ENCODE measurements at places on chromosomes 5 and 9.

DNA sequence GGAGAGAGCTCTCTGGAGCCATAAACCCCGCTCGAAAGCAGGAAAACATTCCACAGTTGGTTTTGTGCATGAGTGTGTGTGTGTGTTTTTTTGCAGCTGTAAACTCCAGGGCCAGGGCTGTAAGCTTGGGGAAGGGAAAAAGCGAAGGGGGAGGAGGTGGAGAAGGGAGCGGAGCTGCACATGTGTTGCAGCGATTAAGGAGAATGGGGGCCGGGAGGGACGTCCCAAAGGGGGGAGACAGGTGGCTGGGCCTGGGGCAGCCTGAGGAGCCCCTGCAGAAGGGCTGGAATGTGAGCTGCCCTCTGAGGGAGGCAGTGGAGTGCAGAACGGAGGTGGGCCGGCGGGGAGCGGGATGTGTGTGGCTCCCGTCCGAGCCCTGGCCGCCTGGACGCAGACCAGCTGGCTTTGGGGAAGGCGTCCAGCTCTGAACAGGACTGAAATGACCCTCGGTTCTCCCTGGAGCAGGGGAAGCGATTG, 2.7 kb upstream of the MYMK start:
- no peak for DNase-seq

- DNase-seq, result no peak
These were observed 26.9 kb downstream of the ADAMTS2 start for GRCh38 chr5:179318221-179318955.

DNA sequence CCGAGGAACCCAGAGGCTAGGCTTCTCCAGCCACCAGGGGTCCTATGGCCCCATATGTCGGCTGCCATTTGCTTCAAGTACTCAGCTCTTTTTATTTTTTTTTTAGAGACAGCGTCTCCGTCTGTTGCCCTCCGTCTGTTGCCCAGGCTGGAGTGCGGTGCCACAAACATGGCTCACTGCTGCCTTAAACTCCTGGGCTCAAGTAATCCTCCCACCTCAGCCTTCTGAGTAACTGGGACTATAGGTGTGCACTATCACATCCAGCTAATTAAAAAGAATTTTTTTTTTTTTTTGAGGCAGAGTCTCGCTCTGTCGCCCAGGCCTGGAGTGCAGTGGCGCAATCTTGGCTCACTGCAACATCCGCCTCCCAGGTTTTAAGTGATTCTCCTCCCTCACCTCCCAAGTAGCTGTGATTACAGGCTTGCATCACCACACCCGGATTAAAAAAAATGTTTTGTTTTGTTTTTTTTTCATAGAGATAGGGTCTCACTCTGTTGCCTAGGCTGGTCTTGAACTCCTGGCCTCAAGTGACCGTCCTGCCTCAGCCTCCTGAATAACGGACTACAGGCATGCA, 8.9 kb downstream of the CERCAM start:
- DNase-seq, result no peak

DNA sequence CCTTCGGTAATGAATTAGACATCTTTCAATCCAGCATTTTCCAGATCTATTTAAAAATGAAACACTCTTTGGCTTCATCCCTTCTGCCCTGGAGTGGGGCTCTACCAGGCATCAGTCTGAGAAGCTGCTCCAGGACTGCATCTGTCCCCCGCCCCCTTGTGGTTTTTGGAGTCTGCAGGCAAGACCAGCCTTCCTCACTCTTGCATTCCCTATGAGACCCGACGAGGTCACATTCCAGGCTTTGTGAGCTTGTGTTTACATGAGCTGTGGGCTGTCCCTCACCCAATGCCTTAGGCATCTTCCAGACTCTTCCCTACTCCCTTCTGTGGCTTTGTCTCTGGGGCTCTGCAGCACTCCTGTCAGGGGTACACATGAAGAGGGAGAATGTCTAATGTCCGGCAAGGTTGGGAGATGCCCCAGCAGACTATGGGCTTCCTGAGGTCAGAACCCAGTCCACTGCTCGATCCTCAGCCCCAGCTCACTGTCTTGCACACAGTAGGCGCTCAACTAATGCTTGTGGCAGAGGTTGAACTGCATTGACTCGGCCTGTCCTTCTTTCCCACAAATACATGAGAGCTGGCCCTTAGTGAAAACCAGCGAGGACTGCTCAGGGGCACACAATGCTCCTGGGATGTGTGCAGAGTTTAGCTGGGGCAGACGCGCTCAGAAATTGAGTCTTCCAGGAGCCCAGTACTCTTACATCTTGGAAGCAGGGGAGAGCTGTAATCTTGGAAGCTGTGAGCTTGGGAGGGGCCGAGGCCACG, 11.7 kb upstream of the GADD45G start:
- DNase-seq, result peak; percentile 46

DNA sequence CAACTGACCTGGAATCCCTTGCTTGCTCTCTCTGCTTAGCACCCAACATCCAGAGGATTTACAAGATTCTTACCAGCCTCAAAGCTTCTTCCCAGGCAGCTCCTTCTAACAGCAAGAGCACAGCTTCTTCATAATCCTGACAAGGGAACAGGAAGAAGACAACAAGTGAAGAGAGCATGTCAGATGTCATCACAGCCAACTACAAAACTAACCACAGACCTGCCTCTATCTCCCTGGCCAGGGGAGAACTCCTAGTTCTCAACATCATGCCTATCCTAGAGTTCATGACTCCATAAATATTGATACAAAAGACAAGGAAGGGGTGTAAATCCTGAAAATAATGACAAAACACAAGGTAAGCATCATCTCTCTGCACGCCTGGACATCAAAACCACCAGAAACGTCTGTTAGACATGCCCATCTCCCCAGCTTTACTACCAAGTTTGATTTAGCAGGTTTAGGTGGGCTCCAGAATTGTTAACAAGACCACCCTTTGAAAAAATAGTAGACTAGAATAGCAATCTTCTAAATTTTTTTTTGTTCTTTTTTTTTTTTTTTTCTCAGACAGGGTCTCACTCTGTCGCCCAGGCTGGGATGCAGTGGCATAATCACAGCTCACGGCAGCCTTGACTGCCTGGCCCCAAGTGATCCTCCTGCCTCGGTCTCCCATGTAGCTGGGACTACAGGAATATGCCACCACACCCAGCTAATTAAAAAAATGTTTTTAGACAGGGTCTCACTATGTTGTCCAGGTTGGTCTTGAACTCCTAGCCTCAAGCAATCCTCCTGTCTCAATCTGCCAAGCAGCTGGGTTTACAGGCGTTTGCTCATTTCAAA, 20.2 kb downstream of the ACTL7A start:
- DNase-seq, result no peak

GRCh38 chr5:36526537-36526936, 79.9 kb upstream of the SLC1A3 start:
- DNase-seq, result no peak

- DNase-seq, result no peak
These were observed 702.7 kb downstream of the CDH18 start for GRCh38 chr5:19285286-19285685.

DNA sequence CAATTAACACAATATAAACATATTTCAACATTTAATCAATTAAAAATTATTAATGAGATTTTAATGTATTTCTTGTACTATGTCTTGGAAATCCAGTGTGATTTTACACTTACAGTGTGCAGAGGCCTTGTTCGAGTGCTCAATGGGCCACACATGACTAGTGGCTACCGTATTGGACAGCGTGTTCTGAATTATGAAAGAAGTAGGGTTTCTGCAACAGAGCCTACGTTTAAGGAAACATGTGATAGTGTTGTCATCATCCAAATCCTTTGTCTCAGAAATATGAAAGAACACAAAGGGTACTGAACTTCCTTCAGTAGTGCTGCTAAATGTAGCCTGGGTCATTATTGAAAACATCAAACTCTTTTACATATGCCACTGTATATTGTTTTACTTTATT, 29.5 kb downstream of the NPR3 start:
- DNase-seq, result no peak

DNA sequence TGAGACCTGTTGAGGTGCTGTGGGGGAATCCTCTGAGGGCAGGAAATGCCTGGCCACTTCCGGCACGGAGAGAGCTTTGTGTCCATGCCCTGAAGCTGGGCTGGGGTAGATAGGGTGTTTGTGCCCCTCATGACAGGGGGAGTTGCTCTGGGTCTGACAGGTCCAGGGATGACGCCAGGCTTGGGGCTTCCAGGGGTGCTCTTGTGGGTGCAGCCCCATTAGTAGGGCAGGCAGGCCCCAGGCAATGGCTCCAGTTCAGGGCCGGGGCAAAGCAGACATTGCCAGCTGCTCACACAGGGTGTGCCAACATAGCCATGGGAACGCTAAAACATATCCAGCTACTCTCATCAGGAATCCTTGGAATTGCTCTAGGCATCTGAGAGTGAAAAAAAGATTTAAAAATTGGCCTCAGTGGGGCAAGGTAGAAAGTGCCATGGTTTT, 21.1 kb downstream of the PITX1 start:
- DNase-seq, result no peak

GRCh38 chr5:14174230-14174636, 31.1 kb downstream of the TRIO start:
- no peak for DNase-seq

DNA sequence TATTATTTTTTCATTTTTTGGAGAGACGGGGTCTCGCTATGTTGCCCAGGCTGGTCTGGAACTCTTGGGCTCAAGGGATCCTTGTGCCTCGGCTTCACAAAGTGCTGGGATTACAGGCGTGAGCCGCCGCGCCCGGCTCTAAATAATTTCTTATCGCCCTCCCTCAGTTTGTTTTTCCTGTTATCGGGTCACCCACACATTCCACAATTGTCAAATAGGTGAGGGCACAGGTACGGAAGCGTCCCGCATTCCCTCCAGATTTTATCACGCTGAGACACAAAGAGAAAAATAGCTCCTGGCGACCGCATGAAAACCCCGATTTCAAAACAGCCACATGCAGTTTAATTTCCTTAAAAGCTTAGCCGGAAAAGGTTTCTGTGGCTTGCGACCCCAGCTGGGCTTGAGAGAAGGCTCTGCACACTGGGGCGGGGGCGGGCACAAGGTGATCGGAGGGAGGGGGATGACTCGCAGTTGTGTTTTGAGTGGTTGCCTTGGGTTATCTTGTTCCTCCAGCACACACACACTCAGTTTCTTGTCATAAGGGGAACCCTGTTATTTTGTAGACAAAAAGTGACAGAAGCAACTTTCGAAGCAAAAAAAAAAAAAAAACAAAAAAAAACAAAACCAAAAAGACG, 717 bp upstream of the IQGAP2 start:
- DNase-seq, result peak; percentile 49

- DNase-seq, result no peak
These were observed 10.5 kb downstream of the EXD3 start for GRCh38 chr9:137412431-137412830.

DNA sequence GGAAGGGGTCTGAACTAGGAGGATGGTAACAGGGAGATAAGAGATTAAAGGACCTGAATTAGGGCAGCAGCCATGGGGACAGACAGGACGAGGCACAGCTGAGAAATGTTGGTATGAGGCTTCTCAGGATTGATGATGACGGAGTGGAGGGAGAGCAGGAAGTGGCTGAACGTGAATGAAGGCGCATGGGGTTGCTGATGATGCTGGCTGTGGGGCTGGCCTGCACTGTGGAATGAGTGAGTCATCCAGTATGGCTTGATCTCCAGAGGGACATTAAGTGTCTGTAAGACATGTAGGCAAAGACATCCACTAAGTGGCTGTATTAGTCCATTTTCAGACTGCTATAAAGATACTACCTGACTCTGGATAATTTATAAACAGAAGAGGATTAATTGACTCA, 256.4 kb downstream of the ICE1 start:
- no peak for DNase-seq

DNA sequence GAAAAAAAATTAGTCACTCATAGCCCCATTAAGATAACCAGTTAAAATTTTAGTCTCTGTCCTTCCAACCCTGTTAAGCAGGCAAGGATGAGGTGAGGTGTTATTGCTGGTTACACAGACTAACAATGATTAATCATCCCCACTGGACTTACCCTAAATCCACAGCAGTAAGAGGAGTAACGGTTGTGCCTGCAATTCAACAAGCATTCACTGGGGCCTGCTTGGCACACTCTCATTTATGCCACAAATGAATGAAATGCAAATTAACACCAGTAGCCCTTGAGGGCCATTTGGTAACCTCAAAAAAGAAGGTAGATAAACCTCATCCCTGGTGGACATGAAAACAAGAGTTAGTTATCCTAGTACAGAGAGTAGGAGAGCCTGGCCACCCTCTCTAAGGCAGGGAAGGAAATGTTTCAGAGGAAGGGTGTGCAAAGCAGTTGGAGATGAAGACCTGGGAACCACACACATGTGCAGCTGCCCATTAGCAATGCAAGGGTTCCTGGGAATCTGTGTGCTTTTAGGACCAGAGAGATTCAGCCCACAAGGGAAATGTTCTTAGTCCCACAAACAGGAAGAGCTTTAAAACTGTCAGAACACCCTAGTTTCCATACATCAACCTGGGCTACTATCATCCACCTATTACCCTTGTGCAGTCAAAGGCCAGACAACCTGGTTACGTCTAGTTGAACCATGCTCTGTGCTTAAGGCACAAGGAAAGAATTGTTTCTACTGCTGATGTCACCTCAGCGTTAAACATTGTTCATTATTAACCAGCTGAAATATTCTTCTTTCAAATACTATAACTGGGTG, 7.7 kb downstream of the LHFPL2 start:
- no peak for DNase-seq

GRCh38 chr5:61991430-61991829, 314.6 kb upstream of the KIF2A start:
- no peak for DNase-seq

DNA sequence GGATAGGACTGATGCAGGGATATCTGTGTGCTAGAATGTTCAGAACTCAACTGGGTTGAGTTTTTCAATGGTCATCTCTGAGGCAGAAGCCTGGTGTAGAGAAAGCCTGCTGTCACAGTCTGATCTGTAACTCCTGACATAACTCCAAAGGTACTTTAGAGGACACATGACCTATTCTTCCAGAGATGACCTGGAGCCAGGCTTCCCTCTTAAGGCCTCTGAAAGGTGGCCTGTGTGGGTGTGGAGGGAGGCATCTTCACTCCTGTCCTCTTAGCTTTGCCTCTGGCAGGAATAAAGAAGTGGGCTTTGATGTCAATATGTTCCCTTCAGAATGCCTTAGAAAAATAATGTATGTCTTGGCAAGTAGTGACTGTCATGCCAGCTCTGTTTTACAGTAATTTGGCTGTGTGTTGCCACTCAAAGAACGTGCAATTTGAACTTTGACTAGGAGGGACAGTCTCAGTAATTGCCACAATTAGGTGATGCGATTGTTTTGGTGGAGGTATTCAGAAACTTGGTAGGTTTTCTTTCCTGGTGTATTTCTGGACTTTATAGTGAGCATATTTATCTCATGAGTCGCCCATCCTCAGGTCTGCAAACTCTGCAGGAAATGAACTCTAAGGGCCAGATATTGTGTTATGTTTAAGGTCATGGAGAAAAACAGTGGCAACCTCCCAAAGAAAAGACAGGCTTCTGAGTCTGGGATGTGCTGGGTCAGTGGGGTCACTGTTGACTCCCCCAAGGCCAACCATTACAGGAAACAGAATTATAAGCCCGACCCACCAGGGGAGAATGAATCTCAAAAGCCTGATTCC, 3.2 kb upstream of the C5orf63 start:
- no peak for DNase-seq
